RPMI8226 (cell line): ENCODE measurements at places on chromosomes 1 and 21.
A peak's percentile ranks its signal among the peaks of the same experiment; 100 is the strongest.

- no peak for DNase-seq
Measured at GRCh38 chr1:75273110-75273509, 138.9 kb downstream of the LHX8 start.

DNA sequence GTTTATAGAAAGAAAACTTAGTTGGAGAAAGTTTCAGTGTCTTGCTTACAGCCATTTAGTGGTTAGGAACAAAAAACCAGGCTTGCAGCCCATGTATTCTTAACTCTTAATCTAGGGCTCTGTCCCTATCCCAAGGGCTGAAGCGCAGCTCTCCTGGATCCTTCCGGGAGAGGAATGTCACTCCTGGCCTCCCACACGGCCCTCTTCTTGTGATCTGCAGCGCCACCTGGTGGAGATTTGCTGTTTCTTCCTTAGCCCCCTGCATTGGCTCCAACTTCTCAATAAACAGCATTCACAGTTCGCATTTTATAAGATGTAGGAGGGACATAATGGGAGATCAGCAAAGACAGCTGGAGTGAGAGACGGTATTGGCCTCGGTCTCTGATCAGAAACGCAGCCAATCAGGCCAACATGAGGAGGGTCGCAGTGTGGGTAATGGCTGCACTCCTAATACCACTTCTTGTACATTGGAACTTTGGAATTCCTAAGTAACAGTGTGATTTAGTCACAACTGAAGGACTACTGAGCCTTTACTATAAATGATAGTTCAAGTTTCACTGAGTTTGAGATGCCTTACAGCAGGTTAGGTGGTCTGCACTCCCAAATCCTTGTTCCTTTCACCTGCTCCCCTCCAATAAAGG lies 283.4 kb downstream of the ASTN1 start:
- DNase-seq: peak; percentile 75

GRCh38 chr1:234691567-234691966 lies 81.6 kb upstream of the IRF2BP2 start:
- no peak for DNase-seq

DNA sequence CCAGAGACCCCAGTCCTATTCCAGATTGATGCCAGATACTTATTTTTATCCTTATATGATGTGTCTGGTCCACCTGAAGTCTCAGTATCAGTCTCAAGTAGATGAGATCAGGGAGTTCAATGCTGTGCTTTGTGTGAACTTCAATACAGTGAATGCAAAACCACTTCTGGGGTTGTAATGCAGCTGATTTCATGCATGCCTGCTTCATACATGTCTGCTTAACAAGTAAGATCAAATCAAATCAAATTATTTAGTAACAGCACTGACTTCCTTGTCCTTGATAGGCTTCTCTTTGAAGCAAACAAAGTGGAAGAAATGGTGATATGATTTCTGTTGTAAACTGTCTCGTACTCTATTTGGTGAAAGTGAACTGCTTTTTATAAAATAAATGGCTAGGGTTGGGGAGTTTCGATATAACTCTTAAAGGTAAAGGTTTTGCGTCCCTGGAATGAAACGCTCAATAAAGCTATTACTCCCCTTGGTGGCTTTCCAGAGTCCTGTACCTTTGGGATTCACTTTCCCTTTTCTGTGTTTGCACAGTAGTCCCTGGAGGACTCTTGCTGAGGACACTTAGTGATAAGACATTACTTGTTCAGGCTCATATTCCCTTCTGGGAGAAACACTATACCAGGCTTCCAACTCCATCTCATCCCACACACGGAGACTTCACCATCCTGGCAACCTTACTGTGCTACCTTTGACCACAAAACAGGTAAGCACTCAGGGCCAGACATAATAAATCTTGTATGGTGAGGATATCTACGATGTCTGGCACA lies 59.3 kb downstream of the FH start:
- DNase-seq: no peak

DNA sequence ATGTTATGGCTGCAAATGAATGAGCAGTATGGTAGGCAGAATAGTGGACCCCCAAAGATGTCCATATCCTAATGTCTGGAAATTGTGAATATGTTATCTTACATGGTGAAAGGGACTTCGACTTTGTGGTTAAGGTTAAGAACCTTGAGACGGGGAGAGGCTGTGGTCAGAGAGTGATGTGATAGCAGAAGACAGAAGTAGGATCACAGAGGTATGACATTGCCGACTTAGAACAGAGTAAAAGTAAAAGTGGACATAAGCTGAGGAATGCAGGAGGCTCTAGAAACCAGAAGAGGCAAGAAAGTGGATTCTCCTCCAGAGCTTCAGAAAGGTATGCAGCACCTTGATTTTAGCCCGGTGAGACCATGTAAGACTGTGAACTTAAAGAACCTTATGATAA lies 74.6 kb downstream of the CTH start:
- no peak for DNase-seq

- no peak for DNase-seq
Measured at GRCh38 chr1:154263465-154264332, 8.7 kb upstream of the HAX1 start.

DNA sequence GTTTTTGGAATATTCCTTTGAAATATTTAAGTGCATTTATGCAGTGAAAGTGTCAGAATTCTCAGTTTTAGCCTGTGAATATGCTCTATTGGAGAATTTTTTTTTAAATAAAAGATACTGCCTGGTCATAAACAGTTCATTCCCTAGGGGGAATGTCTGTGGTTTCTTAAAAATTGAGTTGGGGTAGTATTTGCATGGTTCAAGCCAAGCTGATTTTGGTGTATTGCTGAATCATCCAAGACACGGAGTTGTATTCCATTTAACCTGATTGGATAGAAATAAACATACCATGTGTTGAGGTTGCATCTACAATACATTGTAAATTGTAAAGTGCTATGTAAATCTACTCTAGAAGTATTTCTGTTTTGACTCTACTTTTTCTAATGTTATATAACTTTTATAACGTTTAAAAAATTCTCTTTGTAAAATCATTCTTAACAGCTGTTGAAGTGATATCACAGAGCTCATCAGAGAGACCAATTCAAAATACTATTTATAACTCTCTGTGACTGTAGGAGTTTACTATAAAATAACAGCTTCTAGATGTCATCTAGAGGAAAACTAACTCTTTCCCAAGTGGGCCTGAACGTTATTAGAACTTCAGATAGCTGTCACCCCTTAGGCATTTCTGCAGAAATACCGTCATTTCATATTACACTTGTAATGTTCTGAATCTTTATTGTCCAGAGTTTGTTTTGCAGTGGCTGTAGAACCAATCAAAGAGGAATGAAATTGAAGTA lies 199.1 kb downstream of the USP25 start:
- no peak for DNase-seq

DNA sequence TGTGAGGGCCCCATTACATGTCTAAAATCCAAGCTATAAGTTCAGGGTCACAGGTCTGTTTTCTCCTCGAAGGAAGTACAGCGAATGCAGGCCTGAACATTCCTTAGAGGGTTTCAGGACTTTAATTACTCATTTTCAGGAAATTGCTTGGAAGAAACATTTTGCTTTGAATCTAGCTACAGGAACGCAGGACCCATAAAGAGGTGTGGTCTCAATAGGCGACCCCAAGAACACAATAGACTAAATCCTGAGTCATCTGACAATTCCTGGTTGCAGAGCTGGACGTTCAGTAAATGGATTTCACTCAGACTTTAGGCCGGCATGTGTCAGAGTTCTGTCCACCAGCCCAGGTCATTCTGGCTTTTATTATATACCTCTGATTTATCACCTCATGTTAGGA lies 1.0 kb upstream of the ERG start:
- DNase-seq: no peak

GRCh38 chr21:41201385-41201784 lies 33.4 kb downstream of the BACE2 start:
- DNase-seq: no peak

GRCh38 chr1:244326757-244327156 lies 125.0 kb downstream of the ADSS2 start:
- no peak for DNase-seq

GRCh38 chr1:50700214-50700613 lies 259.9 kb downstream of the FAF1 start:
- no peak for DNase-seq

DNA sequence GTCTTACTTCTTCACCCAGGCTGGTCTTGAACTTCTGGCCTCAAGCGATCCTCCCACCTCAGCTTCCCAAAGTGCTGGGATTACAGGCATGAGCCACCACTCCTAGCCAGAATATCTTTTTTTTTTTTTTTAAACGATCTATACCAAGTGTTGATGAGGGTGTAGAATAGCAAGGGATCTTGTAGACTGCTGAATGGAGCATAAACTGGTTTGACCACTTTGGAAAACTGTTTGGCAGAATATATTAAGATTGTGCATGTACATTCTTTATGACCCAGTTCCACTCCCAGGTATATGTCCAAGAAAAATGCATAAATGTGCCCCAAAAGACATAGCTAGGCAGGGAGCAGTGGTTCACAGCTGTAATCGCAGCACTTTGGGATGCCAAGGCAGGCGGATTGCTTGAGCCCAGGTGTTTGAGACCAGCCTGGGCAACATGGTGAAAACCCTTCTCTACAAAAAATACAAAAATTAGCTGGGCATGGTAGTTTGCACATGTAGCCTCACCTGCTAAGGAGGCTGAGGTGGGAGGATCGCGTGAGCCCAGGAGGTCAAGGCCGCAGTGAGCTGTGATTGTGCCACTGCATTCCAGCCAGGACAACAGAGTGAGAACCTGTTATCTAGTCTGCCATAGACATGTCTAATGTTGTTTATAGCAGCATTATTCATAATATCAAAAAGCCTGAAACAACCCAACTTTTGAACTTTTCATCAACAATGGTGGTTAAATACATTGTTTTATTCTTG lies 184.0 kb downstream of the VPS13D start:
- DNase-seq: no peak

DNA sequence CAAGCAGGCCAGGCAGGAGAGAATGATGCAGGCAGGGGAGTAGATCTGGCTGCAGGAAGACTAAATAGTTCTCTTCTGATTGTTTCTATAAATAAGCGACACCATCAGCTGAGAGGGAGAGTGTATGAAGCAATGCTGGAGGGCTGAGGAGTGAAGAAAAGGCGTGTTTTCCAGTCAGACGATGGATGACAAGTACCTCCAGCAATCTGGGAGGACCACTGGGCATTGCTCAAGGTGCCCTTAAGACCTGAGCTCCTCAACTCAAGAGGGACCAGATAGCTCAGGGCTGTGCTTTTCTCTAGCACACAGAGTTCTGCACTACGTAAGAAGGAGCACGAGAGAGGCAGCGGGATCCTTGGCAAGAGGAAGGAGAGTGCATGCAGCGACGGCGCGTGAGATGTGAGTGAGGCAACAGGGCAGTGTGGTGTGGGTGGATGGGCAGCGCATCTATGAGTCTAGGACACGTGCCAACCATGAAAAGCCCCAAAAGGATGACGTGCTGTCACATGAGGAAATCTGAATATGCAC lies 36.0 kb downstream of the PABPC4 start:
- DNase-seq: no peak

DNA sequence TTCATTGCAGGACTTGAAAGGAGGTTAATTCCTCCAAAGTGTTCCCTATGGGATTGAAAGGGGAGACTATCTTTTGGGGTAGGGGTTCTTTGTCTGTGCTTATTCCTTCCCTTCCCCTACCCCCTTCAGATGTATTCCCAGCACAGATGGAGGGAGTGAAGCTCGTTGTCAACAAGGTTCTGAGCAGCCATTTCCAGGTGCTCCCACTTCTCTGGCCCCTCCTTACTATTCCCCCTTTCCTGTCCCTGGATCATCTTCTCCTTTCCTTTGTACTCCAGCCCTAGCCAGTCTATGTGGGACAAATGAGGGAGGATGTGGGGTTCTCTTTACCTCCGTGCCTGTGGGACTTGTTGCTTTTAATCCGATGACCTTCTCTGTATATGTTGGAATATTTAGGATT lies 899 bp downstream of the TOMM40L start:
- no peak for DNase-seq

- peak; percentile 17 for DNase-seq
Measured at GRCh38 chr1:183209533-183210158, 23.6 kb downstream of the LAMC2 start.

DNA sequence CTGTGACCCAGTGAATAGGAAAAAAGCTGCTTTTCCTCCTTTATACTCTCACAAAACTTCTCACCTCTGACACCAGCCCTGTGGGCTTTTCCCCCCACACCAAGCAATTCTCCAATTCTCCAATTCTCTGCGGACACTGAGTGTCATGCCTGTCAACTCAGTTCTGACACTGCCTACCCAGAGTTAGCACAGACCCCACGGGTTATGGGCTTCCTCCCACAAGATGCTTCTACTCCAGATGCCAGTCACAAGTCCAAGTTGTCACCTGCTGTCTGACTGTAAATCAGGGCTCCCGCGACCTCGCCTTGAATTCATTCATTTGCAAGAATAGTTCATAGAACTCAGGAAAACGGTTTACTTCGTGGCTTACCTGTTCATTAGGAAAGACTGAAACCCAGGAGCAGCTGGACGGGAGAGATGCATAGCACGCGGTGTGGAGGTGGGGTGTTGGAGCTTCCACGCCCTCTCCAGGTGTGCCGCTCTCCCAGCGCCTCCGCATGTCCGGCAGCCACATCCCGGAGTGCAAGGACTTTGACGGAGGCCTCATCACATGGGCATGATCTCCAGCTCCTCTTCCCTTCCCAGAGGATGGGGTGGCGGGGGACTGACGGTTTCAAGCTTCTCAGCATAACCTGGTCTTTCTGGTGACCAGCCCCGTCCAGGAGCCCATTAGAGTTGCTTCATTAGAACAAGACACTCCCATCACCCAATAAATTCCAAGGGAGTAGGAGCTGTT lies 154.7 kb downstream of the PGBD5 start:
- no peak for DNase-seq

DNA sequence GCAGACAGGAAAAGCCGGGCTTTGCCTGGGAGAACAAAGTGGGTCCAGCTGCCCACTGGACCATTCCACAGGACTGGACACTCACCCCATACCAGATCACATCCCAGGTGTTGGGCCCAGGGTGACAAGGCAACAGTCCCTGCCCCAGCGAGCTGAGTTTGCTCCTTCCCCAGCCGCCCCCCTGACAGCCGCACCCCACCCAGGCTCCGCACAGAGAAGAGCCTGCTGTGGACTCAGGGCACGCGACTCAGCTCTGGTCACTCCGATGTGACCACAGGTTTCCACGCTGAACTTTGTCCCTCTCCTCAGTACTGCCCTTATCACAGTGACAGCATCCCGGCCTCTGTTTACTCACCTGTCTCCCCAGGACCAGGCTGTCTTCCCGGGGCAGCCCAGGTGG lies 1.2 kb downstream of the BMP8B start:
- DNase-seq: no peak

GRCh38 chr1:12111741-12112140 lies 48.6 kb downstream of the TNFRSF8 start:
- no peak for DNase-seq

- DNase-seq: no peak
Measured at GRCh38 chr1:106600626-106601025, 455.8 kb upstream of the PRMT6 start.

- no peak for DNase-seq
Measured at GRCh38 chr1:115544131-115544530, 97.6 kb upstream of the VANGL1 start.

- no peak for DNase-seq
Measured at GRCh38 chr1:208595745-208596144, 351.6 kb upstream of the PLXNA2 start.

- no peak for DNase-seq
Measured at GRCh38 chr1:203267912-203268311, 37.4 kb upstream of the BTG2 start.
